Left cardiac atrium (tissue), 4 donors: ENCODE measurements at places on chromosomes 1 and 21. TPM values are rescaled to one million over a fixed set of nuclear protein-coding genes. Genes with fewer than 3 reads are reported as not detected.
A peak's percentile ranks its signal among the peaks of the same experiment; 100 is the strongest.

DNA sequence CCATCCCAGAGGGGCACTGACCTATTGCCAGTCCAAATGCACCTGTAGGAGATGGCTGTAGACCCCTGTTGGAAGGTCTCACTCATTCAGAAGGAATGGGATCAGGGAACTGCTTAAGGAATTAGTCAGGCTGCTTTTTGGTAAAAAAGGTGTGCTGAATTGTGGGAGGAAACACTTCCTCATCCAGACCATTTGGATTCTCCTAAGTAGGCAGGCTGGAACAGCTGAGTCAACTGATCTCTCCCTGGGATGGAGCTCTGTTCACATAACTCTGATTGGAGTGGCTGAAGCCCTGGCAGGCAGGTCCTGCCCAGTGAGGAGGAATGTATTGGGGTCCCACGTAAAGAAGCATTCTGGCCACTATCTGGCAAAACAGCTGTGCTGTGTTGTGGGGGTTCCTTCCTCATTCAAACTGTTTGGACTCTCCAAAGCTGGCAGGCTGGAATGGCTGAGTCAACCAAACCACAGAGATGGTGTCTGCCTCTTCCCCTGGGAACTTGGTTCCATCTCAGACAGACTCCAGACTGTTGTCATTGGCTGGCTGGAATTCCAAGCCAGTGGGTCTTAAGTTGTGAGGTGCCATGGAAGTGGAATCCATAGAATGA, 70.7 kb upstream of the PDC start:
- DNase-seq: no peak

GRCh38 chr1:234427950-234428646, 50.9 kb downstream of the TARBP1 start:
- no peak for DNase-seq

The NES gene
- 240 TPM for total RNA-seq

The AGT gene
- 130 TPM for total RNA-seq

The FLAD1 gene
- total RNA-seq: 25.9 TPM

GRCh38 chr1:22876359-22877111, 96.1 kb downstream of the LACTBL1 start:
- peak; percentile 44 for DNase-seq

DNA sequence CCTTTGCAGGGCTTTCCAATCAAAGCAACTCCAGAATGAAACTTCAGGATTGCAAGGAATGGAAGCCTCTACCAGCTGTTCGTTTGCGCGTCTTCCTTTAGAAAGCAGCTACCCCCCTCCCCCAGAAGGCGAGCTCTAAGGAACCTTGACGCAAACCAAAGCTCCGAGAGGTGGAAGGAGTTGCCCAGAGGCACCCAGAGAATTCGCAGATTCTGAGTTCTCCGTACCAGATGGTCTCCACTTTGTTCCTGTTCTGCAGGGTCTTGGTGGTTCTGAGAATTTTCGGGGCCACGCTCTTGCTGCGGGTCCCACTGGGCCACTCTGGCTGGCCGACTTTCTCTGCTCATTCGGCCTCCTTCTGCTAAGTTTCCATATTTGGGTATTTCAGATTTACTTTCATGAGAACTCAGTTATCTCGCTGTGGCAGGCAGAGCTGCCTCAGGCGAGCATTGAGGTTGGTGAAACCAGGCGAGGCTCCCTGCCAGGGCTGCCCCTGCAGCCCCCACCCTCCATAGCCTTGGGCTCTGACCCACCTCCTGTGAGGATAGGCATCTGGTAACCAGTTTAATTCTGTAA, 801 bp downstream of the TRAF5 start:
- no peak for DNase-seq

DNA sequence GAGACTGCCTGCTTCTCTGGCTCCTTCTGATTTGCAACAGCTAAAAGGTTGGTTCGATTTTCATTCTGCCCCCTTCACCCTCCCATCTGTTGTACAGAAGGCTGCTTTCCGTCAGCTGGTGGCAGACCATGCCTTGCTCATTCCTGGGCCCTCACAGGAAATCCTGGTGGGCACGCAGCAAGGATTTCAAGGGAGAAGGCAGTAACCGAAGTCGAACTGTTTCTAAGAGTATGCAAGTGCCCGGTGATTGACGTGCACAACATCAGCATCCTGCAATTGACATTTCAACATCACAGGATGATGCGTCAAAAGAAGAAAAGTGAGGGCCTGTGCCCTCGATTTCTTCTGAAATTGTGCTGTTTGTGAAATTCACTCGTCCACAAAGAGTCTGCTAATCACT, 83.8 kb downstream of the PLPP3 start:
- DNase-seq: no peak

GRCh38 chr1:153444078-153444477, 16.4 kb downstream of the S100A7 start:
- DNase-seq: no peak

The KIF14 gene
- 0.27 TPM for total RNA-seq

The PLPP3 gene
- 115 TPM for total RNA-seq

DNA sequence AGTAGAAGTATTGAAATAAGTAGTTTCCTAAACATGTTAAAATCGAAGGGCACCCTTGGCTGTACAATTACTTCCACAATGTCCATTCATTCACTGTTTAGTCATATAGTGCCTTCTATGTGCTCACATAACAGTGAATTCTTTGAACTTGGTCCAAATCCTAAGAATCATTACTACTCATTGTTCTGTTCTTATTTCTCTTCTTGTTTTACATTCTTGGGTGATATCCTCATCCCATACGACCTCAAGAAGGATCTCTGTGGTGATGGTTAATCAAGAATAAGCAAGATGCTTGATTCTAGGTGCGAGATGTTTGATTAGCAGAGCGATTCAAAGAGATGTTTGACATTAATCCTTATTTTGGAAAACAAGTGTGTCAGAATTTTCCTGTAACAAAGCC, 667.4 kb upstream of the ZP4 start:
- no peak for DNase-seq

GRCh38 chr1:44010935-44011471, 19.6 kb downstream of the CCDC24 start:
- no peak for DNase-seq

DNA sequence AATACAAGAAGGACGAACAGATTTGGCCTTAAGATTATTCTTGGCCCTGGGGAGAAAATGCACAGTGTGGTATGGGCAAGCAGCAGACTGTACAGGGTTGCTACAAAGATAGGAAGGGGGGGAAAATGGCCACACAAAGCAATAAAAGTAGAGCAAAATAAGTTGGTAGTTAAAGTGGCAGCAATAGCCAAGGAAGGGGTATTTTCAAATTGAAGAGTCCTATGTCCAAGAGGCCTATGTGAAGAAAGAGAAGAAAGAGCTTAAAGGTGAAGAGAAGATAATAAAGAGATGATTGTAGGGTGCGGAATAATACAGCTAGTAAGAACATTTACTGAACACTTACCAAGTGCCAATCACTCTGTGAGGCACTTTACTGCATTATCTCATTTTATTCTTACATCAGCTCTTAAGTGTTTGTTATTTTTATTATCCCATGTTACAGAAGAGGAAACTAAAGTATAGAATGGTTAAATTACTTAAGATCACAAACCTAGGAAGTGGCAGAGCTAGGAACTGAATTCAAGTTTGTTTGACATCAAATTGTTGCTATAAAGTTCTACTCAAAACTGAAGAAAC, 88.1 kb upstream of the TTC39A start:
- DNase-seq: no peak

The ZNF436 gene
- total RNA-seq: 14.2 TPM

The MCOLN2 gene
- 0.62 TPM for total RNA-seq

GRCh38 chr1:35642471-35642955, 1.2 kb upstream of the PSMB2 start:
- no peak for DNase-seq

DNA sequence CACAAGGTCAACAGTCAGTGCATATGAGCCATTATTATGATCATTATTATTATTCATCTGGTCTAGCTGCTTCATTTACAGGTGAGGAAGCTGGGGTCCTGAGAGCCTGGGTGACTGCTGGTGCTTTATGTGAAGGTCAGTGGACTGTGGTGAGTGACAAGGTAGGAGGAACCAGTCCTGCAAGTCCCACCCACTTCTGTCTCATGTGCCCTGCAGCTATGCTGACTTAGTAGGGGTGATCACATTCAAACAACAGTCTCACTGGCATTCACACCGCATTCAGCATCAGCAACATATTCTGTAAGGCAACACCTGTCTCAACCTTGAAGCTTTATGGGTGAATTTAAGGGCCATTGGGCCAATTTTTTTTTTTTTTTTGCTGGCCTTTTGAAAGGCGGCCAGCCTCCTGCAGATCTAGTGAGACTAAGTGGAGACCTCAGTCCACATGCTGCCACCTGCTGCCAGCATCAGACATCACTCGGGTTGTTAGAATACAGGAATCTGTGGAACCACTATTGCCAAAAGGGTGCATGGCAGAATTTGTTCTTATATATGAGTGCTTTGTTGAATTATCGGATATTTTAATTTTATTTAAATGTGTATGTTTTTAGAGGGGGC, 59.9 kb upstream of the CACNA1E start:
- no peak for DNase-seq

The MCL1 gene
- 146 TPM for total RNA-seq

- DNase-seq: no peak
Observed at GRCh38 chr1:7302126-7302525, 469.0 kb upstream of the VAMP3 start.
